Suppressor macrophage (primary cell): ENCODE measurements at places on chromosomes 1 and 21.

DNA sequence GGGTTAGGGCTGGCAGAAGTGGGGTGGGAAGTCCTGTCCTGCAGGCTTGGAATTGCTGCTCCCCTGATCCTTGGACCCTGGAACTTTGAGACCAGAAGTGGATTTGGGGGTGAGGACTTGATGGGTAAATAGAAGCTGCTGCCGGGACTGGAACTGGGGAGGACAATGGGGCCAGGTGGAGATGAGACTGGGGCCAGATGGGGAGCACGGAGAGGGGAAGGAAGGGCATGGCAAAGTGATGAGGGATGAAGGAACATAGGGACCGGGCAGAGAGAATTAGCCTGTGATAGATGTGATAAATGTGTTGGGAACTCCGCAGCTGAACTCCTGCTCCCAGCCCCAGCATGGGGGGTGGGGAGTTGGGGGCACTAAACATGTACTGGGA, 637 bp downstream of the NHLH1 start:
- DNase-seq = no peak

DNA sequence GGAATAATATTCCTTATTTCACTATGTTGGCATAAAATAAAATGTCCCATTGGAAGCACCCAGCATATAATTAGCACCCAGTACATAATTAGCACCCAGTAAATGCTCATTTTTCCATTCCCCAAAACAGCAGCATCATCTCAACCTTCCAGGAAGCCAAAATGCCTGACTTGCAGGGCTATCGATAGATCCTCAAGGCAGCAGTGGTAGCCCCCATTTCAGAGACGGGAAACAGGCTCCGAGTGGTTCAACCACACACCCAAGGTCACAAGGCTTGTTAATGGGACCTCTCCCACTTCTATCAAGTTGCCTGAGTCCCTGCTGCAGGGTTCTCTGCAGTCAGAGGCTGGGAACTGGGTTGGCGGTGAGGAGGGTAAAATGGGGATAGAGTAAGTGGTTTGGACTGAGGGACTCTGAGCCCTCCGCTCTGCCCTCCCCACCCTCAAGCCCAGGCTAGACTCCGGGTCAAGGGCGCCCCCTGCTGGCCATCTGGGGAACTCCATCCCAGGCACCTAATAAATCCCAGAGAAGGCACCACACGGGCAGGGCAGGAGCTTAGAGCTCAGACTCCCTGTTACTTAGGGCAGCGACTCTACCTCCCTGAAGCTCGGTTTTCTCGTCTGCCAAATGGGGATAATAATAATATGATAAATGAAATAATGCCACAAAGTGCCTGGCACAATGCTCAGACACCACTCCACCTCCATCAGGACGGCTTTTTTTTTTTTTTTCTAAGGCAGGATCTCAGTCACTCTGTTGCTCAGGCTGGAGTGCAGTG, 21.9 kb upstream of the LAPTM5 start:
- DNase-seq = peak; percentile 94

- peak; percentile 35 for DNase-seq
These were observed 22.9 kb upstream of the EPS8L3 start for GRCh38 chr1:109786531-109787021.

DNA sequence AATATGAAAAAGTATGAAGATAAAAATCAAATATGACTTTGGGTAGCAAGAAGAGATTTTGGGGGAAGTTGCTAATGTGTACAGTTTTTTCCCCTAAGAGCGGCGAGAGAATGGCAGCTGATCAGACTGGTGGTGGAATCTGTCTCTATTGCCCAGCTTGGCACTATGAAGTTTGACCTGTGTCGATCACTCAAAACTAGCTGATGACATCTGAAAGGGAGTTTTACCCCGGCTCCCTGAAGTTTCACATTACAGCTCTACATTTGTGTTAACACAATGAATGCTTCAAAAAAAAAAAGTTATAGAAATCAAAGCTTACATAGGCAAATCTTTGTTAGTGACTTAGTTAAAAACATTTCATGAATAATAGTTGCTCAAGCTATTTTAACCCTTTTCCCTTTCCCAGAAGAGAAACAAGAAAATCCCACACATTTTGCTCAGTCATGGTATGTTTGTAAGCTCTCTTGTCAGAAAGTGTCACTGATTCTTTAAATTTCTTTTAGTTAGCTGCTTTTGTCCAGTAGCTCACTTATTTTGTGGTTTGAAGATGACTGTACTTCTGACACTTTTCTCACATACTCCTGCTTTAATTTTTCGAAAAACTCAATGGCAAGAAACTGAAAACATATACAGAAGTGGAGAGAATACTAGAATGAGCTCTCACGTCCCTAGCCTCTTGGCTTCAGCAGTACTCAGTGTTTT, 41.3 kb downstream of the DYRK1A start:
- DNase-seq = no peak

DNA sequence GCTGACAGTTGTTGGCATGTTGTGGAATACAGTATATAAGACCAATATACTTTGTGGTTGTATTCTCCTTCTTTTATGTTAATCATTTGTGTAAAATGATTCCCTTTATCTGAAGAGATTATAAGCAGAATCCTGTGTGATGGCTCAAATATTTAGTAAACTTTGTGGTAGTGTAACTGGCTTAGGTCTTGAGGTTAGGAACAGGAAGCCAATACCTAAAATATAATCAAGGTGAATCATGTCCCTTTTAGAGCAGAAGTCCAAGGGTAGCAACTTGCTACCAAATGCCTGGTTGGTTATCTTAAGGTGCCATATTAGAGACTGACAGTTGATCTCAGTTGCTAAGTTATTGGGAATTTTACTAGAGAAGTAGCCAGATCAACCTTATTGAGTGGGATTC, 398.5 kb upstream of the ADAMTS5 start:
- DNase-seq = no peak

DNA sequence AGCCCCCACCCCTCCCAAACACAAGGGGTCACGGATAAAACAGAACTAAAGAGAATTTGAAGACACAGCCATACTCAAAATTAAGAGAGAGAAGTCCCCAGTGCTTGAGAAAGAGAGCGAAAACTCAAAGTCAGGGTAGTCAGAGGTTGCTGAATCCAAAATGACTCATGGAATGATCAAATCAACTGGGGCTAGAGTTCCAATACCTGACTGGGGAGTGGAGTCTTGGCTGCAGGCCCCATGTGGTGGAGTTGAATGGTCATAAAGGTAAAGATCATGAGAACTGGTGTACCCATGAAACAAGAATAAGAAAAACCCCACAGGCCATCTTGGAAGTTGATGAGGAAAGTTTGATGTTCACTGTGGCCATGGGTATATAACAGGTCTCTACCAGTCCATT, 84.5 kb upstream of the LRRN2 start:
- no peak for DNase-seq

DNA sequence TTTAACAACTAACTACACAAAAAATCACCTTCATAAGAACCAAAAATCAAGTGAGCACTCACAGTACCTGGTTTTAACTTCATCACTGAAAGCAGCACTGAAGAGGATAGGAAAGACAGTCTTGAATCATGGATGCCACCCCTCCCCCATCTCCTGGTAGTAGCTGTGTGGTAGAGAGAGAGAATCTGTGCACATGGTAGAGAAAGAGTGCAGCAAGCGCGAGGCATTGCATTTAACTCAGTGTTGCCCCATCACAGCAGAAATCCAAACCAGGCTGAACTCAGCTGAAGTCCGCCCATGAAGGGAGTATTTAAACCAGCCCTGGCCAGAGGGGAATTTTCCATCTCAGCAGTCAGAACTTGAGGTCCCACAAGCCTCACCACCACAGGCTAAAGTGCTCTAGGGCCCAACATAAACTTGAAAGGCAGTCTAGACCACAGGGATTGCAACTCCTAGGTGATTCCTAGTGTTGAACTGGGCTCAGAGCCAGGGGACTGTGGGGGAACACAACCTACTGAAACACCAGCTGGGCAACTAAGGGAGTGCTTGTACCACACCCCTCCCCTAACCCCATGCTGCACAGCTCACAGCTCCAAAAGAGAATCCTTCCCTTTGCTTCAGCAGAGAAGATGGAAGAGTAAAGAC, 38.4 kb downstream of the VAV3 start:
- DNase-seq = no peak

DNA sequence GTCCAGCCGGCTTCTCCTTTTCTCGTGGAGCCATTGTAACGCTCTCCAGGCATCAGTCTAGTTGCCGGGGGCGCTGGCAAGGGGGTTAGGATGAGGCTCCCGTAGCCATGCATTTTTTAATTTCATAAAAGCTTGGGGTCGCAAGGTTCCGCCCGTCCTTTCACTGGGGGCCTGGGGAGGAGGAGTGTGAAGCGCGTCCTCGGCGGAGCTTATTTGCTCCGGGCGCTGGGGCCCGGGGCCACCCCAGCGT, 1.6 kb downstream of the ADGRL2 start:
- DNase-seq = no peak

GRCh38 chr1:11654137-11654938, at the start of the genes FBXO2 and FBXO44:
TSS of gene FBXO2 (minus strand) at chr1:11654429. CDS start at chr1:11654340, 89 bp downstream.
TSS of gene FBXO44 (plus strand) at chr1:11654877. CDS start at chr1:11655836, 959 bp downstream.
- peak; percentile 20 for DNase-seq

DNA sequence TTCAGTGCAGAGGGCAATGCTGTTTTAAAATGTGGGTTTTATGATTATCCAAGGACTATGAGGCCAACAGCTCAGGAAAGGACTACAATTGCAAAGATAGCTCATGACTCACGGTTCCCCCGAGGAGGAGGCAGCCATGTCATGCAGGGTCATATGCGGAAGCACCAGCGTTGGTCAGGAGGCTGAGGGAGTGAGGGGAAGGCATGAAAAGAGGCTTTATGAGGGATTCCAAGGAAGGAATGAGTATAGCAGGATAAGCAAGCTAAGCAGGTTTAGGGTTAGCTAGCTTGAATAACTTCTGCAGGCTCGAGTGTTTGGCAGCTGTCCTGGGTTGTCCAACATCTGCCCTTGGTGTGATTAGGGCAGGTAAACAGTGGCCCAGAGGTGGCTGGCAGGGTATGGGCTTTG, 495.1 kb downstream of the SETD4 start:
- DNase-seq = peak; percentile 89

DNA sequence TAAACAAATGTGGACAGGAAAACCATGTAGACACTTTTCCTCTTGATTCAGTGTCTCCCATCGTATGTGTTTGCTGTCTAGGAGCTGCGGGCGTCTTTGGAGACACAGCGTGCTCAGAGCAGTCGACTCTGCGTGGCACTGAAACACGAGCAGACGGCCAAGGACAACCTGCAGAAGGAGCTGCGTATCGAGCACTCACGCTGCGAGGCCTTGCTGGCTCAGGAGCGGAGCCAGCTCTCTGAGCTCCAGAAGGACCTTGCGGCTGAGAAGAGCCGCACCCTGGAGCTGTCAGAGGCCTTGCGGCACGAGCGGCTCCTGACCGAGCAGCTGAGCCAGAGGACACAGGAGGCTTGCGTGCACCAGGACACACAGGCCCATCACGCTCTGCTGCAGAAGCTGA, 27.2 kb upstream of the DIP2A start:
- no peak for DNase-seq

- DNase-seq = no peak
These were observed 13.2 kb downstream of the GBP5 start for GRCh38 chr1:89259283-89259971.

DNA sequence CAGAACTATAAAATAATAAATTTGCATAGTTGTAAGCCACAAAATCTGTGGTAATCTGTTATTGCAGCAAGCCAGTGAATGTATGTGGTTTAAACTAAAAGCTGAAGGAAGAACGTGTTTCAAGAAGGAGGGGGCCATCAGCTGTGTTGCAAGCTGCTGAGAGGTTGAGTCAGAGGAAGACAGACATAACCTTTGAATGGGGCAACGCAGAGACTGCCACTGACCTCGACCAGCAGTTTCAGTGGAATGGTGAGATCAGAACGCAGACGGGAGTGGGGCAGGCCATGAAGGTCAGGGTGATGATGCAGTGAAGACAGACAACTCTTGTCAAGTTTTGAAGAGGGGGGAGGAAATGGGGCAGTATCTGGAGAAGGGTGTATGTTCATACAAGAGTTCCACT, 23.2 kb upstream of the QSOX1 start:
- DNase-seq = peak; percentile 87

GRCh38 chr1:75394386-75395139, 216.4 kb downstream of the SLC44A5 start:
- DNase-seq = no peak

- DNase-seq = no peak
These were observed 4.6 kb downstream of the COL18A1 start for GRCh38 chr21:45409466-45410150.

- DNase-seq = peak; percentile 43
These were observed 922 bp downstream of the CPT2 start for GRCh38 chr1:53197291-53198200.

- DNase-seq = no peak
These were observed 88.1 kb downstream of the COP1 start for GRCh38 chr1:176118985-176119384.

GRCh38 chr1:205248793-205249601, 21.3 kb downstream of the TMCC2 start:
- no peak for DNase-seq

DNA sequence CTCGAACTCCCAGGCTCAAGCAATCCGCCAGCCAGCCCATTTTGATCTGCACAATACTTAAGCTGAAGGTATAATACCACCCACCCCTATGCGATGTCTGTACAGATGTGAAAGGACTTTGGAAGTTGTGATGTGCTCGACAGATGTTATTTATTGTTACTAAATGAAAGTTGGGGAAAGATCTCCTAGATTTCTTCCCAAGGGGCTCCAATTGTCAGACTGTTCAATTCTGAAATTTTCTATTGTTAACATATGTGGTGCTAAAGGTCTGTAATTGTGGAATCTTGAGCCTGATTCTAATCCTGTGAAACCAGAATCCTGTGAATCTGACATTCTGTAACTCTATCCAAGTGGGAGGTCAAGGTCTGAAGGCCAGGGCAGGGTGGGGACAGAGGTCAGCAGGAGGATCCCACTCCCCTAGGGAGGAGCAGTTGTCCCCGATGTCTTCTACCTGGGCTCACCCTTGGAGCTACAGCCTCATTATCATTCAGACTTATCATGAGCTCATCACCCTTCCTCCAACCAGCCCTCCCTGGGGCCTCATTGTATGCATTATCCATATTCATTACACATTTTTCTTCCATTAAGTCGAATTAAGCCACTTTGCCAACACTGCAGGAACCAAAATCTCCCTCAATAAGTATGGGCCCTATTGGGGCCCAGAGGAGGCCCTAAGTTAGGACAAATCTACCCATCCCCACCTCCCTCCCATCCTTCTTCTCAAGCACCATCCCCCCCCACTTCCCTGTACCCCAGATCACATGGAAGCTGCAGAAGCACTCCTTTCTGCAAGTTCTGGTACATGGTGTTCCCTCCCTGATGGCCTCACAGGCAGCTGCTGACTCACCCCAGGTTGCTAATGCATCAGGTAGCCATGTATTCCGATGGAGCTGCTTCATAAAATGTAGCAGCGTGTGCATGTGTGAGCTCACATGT, 32.3 kb downstream of the SHISAL2A start:
- DNase-seq = no peak

DNA sequence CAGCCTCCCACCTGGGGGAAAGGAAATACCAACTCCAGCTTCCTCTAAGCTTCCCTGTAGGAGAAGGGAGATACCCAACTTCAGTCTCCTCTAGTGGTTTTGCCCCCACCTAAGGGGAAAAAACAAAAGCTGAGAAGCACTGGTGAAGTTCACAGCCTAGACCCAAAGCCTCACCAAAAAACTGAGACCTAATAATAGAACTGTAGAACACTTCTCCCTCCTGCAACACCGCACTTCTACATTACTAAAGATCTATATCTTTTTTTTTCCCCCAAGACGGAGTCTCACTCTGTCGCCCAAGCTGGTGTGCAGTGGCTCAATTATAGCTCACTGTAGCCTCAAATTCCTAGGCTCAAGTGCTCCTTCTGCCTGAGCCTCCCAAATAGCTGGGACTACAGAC, 43.2 kb downstream of the SLC2A1 start:
- no peak for DNase-seq
